Anterior cingulate cortex (tissue), 58 donors: ENCODE measurements at places on chromosomes 12 and 14.

DNA sequence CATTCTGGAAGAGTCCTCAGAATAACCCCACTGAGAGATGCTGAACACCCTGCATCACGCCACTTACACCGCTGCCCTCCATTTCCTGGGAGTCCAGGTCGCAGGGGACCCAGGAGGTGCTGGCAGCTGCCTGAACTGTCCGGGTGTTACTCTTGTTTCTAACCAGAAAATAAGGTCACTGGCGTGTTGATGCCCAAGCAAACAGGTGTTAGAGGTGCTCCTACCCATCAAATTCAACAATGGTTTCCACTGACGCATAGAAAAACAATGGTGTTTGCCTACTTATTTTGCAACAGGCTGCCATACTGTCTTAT lies 23.8 kb downstream of the PITPNM2 start:
- DNase-seq: no peak

GRCh38 chr14:71690478-71690877 lies 241.8 kb upstream of the RGS6 start:
- DNase-seq: no peak

DNA sequence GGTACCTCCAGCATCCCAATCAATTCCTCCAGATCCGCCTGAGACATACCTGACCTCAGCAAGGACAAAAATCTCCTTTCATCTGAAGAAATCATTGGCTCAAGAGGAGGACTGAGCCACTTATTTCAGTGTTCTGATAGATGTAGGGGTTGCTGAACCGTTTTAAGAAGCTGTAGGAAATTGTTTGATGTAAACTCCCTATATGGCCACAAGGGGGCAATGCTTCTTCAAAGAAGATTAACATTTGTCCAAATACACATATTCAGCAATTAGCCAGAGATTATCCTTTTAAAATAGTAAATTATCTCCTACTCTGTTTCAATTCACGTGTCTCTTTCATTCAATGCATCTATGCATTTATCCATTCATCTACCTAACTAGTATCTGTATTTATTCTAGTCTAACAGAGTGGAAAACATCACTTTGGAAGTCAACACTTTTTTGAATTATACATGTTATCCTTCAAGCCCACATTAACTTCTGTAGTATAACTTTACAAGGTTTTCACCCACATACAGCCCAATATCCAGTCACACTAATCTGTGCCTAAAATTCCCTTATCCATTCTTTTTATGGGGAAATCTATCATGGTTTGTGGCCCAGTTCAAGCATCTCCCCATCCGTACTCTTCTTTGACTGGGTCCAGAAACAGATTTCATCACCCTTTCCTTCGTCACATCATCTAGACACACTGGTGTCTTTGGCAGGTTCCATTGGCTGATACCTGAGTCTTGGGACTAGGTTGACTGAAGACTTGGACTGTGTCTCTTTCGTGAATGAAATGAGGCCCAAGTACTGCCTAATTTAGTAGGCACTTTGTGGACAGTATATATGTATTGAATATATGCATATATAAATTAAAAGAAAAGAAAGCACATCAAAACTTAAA lies 411.0 kb upstream of the OR4E1 start:
- DNase-seq: no peak

- DNase-seq: no peak
Observed at GRCh38 chr14:91021991-91022621, 38.3 kb downstream of the RPS6KA5 start.

DNA sequence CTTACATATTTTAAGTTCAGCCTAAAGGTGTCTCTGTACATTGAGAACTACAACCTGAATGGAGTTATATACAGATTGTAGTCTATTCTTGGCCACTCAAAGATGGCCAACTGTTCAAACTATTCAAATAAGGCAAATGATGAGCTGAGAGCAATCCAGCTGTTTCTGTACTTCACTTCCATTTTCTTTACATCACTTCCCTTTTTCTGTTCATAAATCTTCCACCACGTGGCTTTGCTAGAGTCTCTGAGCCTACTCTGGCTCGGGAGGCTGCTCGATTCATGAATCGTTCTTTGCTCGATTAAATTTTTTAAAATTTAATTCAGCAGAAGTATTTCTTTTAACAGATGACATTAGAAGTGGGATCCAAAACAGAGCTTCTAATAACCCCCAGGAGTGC lies 879.7 kb downstream of the GALC start:
- DNase-seq: no peak

GRCh38 chr12:123444092-123445026 lies 7.9 kb upstream of the RILPL2 start:
- no peak for DNase-seq

GRCh38 chr14:29636870-29637269 lies 290.8 kb downstream of the PRKD1 start:
- DNase-seq: no peak

DNA sequence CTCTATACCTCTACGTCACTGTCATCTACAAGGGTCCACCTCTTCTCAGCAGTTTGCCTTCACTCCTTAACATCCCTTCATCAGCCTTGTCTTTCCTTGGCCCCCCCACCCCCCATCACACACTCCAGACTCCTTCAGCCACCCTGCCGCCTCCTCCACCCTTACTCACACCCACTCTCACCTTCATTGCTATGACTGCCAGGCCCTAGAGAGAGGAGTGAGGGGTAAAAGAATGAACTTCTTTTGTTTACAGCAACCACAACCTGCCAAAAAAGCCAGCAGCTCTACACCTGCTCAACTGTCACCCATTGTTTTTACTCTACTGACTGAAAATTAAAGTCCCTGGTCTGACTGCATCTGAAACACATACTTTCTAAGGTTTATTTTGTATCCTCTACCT lies 112.8 kb downstream of the DUSP6 start:
- DNase-seq: no peak

- no peak for DNase-seq
Observed at GRCh38 chr14:51643140-51643539, 8.6 kb upstream of the FRMD6 start.

DNA sequence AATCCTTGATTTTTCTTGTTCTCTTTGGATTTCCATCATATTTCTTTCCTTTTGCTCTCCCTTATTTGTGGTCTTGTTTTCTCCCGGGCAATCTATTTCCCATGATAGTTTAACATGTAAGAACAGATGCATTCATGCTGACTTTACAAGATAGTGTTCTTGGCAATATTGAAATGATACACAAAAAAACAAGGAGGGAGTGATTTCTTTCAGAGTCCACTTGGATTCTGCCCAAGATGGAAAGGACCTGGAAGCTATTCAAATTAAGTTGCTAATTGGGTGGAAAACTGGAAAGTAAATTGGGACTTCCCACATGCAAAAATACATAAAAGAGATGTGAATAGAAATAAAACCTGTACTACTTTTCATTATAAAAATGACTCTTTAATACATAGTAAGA lies 14.4 kb upstream of the YARS2 start:
- no peak for DNase-seq

DNA sequence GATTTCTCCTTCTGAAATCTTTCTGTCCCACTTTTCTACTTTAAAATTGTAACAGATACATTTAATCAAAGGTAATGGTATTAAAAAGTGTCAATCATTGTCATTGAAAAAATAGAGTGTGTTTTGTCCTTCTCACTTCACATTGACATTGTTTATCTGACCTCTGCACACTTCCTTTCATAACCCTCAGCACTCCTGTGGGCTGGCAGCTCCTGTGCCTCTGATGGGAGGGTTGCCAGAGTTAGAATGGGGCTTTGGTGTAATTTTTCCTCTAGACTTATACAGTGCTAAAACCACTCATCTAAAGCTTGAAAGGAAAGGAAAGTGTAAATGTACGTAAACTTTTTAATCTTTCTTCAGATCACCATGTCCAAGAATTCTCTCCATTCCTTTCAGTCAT lies 23.7 kb downstream of the KCNA1 start:
- no peak for DNase-seq

DNA sequence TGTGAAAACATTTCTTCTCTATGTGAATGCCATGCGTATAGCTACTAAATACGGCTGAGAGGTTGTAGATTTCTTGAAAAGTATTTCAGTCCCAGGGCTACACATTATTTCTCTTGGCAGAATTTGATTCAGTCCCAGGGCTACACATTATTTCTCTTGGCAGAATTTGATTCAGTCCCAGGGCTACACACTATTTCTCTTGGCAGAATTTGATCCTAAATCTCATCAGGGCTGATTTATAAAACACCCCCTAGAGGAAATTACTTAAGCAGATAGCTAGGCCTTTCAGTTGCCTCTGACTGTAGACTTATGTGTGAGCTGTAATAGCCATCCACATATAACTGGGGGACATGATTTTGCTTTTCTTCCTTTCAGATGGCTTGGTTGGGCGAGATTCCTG lies 50.4 kb downstream of the AK7 start:
- DNase-seq: no peak

DNA sequence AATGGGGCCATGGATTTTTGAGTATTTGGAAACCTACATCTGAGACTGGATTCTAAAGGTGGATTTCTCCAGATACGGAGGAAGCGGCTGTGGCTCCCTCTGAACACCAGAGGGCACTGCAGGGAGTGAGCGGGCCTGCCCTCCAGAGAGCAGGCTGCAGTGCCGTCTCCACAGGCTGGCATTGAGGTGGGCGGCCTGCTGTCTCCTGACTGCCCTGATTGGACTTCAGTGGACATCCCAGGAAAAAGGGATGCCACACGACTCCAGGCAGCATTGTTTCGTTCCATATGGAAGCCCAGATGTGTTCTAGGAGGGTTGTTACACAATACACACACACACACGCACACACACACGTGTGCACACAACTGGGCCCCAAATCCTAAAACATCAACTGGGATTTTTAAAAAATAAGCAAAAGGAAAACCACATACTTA lies 20.9 kb upstream of the ANO2 start:
- no peak for DNase-seq

- no peak for DNase-seq
Observed at GRCh38 chr14:93716746-93717667, 71.3 kb downstream of the PRIMA1 start.

- no peak for DNase-seq
Observed at GRCh38 chr14:100544506-100545141, 42.6 kb downstream of the BEGAIN start.

DNA sequence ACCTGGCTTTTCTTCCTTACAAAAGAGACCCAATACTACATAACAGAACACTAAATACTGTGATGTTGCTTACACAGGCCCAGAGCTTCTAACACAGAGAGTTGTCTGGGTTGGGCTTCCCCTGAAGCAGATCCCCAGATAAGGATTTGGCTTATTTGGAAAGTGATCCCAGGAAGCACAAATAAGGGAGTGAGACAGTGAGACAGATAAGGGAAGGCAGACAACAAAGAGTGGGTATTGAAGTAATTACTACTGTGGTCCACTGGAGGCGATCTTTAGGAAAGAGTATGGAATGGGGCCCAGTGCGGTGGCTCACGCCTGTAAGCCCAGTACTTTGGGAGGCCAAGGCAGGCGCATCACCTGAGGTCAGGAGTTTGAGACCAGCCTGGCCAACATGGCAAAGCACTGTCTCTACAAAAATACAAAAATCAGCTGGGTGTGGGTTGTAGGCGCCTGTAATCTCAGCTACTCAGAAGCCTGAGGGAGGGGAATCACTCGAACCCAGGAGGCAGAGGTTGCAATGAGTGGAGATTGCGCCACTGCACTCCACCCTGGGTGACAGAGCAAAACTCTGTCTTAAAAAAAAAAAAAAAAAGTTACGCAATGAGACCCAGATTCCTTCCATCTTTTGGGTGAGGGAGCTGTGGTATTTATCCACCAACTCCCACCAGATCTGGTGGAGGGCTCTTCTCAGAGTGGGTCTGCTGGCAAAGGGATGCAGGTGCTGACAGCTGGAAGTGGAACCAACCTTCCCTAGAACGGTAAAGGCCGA lies 10.2 kb upstream of the C12orf43 start:
- no peak for DNase-seq

GRCh38 chr12:120110550-120111501 lies 5.7 kb downstream of the RAB35 start:
- DNase-seq: peak; percentile 12

GRCh38 chr14:33669111-33669510 lies 281.8 kb downstream of the EGLN3 start:
- DNase-seq: no peak

DNA sequence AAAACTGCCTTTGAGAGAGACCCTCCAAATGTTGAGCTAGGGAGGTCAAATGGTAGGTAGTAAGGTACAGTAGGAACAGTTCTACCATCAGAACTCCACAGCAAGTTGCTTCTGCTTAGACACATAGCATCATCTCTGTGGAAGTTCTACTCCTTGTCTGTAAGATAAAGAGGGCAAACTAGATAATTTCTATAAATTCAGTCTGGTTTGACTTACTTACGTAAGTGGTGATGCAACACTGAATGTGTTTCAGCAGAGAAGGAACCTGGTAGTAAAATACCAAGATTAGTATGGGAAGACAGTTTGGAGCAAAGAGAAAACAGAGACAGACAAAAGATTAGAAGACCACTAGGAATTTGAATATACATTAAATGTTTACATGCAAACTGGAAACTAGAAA lies 42.0 kb downstream of the KITLG start:
- DNase-seq: no peak

DNA sequence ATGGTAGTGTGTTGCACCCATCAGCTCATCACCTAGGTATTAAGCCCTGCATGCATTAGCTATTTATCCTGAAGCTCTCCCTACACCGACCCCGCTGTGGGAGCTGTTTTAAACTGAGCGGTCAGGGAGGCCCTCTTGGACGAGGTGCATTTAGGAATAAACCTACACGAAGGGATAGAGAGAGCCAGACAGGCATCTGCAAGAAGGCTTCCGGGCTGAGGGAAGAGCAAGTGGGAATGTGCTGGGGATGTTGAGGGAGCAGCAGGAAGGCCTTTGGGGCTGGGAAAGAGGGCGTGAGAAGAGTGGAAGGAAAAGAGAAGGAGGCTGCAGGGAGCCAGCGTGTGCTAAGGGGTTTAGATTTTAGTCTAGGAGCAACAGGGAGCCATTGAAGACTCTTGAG lies 34.5 kb downstream of the RPH3A start:
- DNase-seq: no peak

- DNase-seq: peak; percentile 54
Observed at GRCh38 chr14:77023001-77023996, 5.2 kb downstream of the IRF2BPL start.

DNA sequence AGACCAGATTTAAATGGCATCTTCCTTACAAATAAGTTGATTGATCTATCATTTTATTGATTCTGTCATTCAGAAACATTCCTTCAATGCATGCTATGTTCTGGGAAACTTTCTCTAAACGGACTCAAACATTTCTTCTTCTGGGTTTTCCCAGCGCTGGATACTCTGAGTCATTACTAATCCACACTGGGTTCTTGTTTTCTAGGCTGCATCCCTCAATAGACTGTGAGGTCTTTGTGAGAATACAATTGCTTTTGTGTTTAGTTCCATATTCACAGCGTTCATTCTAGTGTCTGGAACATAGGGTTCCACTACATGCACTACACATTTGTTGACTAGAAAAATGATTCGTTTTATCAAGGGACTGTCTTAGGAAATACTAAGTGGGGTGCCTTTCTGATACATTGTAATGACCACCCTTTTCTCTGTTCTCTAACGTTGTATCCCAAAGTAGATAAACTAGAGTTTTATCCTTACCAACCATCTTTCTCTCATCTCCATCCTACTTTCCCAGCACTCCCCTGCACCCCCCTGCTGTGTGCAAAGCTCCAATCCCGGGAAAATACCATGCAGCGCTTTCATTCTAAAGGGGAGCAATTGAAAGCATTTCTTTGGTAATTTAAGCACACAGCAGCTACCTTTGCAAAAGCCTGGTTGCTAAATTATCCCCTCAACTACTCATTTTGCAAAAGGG lies 878.7 kb downstream of the DIO2 start:
- no peak for DNase-seq
